ENCODE measurements at places on chromosomes 16 and 17. TPM values are rescaled to one million over a fixed set of nuclear protein-coding genes. Genes with fewer than 3 reads are reported as not detected.

The KRTAP4-4 gene
- not detected for total RNA-seq

The AATK gene
- 10.6 TPM for total RNA-seq

The NHLRC4 gene
- 0.37 TPM for total RNA-seq

The KRTAP1-1 gene
- total RNA-seq: not detected

The ENO3 gene
- total RNA-seq: 1,354 TPM

The TNFRSF12A gene
- 92.4 TPM for total RNA-seq

The SLFN12L gene
- total RNA-seq: 0.50 TPM

The TM4SF5 gene
- total RNA-seq: not detected

The RNF157 gene
- 3.9 TPM for total RNA-seq

The MVP gene
- 57.5 TPM for total RNA-seq

The GP1BA gene
- total RNA-seq: not detected

The KRT27 gene
- not detected for total RNA-seq

The CA5A gene
- not detected for total RNA-seq

The ABCA6 gene
- 22.3 TPM for total RNA-seq

The UBALD2 gene
- 30.6 TPM for total RNA-seq

The TSR1 gene
- 21.7 TPM for total RNA-seq

The SDK2 gene
- total RNA-seq: 2.4 TPM

The CBLN1 gene
- total RNA-seq: 1.6 TPM

The RASD1 gene
- total RNA-seq: 3.9 TPM

The TBC1D28 gene
- not detected for total RNA-seq

The TNK1 gene
- total RNA-seq: 2.0 TPM

The KRT25 gene
- not detected for total RNA-seq

The PMP22 gene
- 133 TPM for total RNA-seq

The OTOP2 gene
- total RNA-seq: not detected

The TBL3 gene
- total RNA-seq: 20.4 TPM

The USH1G gene
- not detected for total RNA-seq

The ZNF205 gene
- total RNA-seq: 8.1 TPM

Data from heart left ventricle (tissue), 16 donors.